ENCODE measurements at places on chromosomes 13 and 19. TPM values are rescaled to one million over a fixed set of nuclear protein-coding genes. Genes with fewer than 3 reads are reported as not detected.

- no peak overlapping the region for H3K27ac ChIP-seq
- no peaks in the 10 kb centered on the region for H3K36me3 ChIP-seq
- DNase-seq: no peak
- peaks cover 12% of the 10 kb centered on the region for H3K4me1 ChIP-seq
- no peak overlapping the region for H3K4me3 ChIP-seq
Observed at GRCh38 chr13:44807449-44808034, 181.7 kb downstream of the NUFIP1 start.

Gene TGFBR3L
- not detected for total RNA-seq

Gene ETV2
- not detected for total RNA-seq

DNA sequence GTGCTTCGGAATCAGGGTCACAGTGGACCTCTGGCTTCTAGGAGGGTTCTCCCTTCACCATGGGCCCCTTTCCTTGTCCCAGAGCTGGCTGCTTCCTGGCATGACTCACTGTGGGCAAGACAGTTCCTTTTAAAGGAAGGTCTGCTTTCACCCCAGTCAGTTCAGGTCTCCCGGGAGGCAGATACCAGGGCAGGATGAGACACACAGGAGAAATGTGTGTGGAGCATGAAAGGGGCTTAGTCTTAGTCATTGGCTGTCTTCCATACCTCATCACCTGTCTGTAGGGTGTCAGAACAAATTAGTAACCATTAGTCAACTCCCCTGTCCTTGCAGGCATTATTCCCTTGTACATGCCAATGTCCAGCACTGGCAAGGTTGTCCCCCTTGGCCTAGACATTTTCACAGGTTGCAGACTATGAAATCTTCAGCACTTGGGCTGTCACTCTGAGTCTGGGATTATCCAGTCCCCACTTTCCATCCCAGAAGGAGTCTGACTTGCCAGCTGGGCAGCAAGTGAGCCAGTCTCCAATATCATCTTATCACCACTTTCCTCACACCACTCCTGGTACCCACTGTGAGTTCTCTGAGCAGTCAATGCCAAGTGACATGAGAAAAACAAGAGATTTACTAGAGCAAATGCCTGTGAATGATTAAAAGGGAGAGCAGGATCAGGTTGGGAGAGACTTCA lies 76.8 kb upstream of the MEDAG start:
- no peak overlapping the region for H3K27ac ChIP-seq
- H3K36me3 ChIP-seq: no peaks in the 10 kb centered on the region
- DNase-seq: no peak
- peaks cover 7% of the 10 kb centered on the region for H3K4me1 ChIP-seq
- no peaks in the 10 kb centered on the region for H3K27me3 ChIP-seq

DNA sequence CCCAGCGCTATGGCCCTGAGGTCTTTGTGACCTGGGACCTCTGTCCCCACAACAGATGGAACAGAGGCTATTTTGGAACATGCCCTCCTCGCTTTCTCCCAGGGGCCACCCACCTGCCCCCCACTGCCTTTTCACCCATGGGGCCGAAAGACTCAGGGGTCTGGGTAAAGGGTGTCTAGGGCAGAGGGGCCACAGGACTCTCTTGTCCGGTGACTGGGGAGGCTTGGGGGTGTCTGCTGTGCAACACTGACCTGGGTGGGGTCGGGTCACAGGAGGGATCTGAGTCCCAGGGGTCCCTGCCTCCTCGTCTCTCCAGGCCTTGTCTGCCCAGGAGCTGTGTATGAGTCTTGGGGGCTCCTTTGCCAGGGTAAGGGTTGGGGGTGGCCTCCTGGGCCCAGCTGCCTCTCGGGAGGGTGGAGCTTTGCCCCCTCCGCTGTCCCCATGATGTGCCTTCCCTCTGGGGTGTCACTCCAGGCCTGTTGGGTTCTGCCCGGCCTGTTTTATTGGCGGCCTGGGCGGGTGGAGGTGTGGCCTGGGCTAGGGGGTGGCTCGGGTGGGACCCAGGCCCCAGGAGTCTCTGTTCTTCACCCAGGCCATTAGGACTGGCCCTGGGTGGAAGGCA lies 2.1 kb downstream of the ARID3A start:
- H3K27ac ChIP-seq: no peak overlapping the region
- H3K4me3 ChIP-seq: peak overlapping the region; percentile 79
- no peaks in the 10 kb centered on the region for H3K27me3 ChIP-seq
- no peaks in the 10 kb centered on the region for H3K36me3 ChIP-seq
- DNase-seq: no peak
- peaks cover 17% of the 10 kb centered on the region for H3K4me1 ChIP-seq

DNA sequence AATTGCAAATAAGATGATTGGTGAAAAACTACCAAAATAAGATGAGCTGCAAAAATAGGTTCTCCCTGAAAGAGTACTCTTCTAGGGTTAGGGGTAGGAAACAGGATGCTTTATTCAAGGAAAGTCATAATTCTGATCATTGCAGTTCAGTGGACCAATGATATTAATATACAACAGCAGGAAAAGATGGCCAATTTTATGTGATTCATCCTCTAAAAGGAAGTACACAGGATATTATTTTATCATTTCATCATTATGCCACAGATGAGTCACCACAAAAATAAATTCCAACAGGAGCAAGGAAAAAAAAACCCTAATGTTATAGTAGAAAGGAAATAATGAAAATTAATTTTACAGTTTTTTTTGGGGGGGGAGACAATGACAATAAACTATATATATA lies 205.0 kb downstream of the NALCN start:
- H3K4me3 ChIP-seq: no peak overlapping the region
- H3K36me3 ChIP-seq: no peaks in the 10 kb centered on the region
- peaks cover 17% of the 10 kb centered on the region for H3K4me1 ChIP-seq
- DNase-seq: no peak
- no peak overlapping the region for H3K27ac ChIP-seq
- no peaks in the 10 kb centered on the region for H3K27me3 ChIP-seq

GRCh38 chr13:39311619-39312018 lies 273.4 kb downstream of the NHLRC3 start:
- no peaks in the 10 kb centered on the region for H3K36me3 ChIP-seq
- peaks cover 15% of the 10 kb centered on the region for H3K4me1 ChIP-seq
- DNase-seq: no peak
- no peaks in the 10 kb centered on the region for H3K27me3 ChIP-seq
- H3K4me3 ChIP-seq: no peak overlapping the region
- H3K27ac ChIP-seq: peak overlapping the region; percentile 37

Gene MRPL4
- total RNA-seq: 28.4 TPM

DNA sequence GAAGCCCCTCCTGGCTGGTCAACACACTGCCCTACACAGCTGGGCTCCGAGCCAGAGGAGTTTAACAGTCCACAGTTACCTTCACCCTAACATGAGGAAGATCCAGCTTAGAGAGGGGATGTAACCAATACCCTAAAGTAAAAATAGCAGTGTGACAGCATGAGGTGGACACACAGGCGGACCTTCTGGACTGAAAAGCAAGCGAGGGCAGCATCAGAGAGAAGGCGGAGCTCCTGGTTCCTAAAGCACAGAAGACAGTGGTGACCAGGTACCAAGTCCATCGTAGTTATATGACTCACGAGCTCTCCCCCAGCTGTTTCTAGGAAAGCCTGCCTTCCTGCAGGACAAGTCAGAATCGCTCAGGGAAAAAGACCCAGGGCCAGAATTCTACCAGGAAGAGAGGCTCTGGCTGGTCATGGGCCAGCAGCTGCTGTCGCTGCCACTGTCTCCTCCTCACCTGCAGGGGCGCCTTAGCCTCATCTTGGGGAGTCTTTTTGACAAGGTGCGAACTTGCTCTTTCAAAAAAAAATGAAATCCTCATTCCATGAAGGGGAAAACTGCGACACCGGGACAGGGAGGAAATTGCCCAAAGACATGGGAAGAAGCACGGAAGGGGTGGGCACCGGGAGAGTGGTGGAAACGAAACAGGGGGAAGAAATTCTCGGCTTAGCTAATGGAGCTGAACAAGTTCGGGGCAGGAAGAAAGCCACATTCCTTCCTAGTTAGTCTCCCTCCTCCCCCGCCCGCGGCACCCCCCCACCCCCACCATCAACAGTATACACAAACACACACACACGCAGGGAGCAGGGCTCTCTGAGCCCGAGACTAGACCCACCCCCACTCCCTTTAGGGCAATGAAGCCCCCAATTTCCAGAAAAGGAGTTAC lies 1.7 kb downstream of the ELL start:
- H3K27me3 ChIP-seq: no peaks in the 10 kb centered on the region
- peak overlapping the region; percentile 96 for H3K4me3 ChIP-seq
- no peak for DNase-seq
- H3K27ac ChIP-seq: peak overlapping the region; percentile 98
- H3K36me3 ChIP-seq: no peaks in the 10 kb centered on the region

DNA sequence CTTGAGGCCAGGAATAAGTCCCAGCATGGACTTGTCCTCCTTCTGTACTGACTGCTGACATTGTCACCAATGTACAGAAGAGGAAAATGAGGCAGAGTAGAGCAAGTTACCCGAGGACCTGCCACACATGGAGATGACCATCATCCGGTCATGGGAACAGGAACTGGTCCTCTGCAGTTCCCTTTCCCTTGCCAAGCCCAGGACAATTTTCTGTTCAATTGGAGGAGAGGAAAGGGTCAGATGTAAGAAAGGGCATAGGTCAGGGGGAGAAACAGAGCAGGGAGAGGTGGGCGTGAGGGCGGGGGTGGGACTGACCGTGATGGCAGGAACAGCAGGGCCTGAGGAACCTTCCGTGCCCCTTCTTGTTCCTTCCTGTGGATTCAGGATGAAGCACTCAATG lies 18.6 kb downstream of the PHLDB3 start:
- no peaks in the 10 kb centered on the region for H3K4me1 ChIP-seq
- no peak overlapping the region for H3K27ac ChIP-seq
- no peaks in the 10 kb centered on the region for H3K27me3 ChIP-seq
- no peak overlapping the region for H3K4me3 ChIP-seq

Gene ISOC2
- 18.8 TPM for total RNA-seq

Gene CEACAM16
- not detected for total RNA-seq

- no peaks in the 10 kb centered on the region for H3K36me3 ChIP-seq
- H3K4me1 ChIP-seq: peaks cover 22% of the 10 kb centered on the region
- no peak overlapping the region for H3K4me3 ChIP-seq
- no peak overlapping the region for H3K27ac ChIP-seq
- no peaks in the 10 kb centered on the region for H3K27me3 ChIP-seq
Observed at GRCh38 chr13:40505196-40505595, 161.2 kb downstream of the FOXO1 start.

GRCh38 chr13:80946008-80946802 lies 605.3 kb upstream of the SPRY2 start:
- no peak overlapping the region for H3K27ac ChIP-seq
- no peaks in the 10 kb centered on the region for H3K36me3 ChIP-seq
- H3K4me3 ChIP-seq: no peak overlapping the region
- no peaks in the 10 kb centered on the region for H3K27me3 ChIP-seq

DNA sequence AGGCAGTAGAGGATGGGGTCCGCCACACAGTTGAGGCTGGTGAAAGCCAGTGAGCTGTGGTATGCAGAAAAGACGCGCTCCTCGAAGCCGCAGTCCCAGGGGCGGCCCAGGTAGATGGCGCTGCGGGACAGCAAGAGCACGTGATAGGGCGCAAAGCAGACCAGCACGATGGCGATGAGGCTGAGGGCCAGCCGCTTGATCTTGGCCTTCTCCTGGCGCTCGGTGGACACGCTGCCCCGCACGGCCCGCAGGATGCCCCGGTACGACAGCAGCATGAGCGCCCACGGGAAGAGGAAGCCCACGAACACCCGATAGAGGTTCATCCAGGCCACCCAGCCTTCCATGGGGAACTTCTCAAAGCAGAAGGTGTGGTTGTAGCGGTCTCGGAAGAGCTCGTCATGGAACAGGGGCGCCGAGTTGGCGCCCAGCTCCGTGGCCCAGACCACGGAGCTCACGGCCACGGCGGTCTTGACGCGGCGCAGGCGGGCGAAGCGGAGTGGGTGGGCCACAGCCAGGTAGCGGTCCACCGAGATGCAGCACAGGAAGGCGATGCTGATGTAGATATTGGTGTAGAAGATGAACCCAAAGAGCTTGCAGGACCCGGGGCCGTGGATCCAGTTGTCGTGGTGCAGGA lies 6.5 kb upstream of the OPA3 start:
- H3K27ac ChIP-seq: no peak overlapping the region
- no peak for DNase-seq
- H3K4me1 ChIP-seq: no peaks in the 10 kb centered on the region
- H3K27me3 ChIP-seq: no peaks in the 10 kb centered on the region
- H3K4me3 ChIP-seq: no peak overlapping the region

- no peak for DNase-seq
- no peaks in the 10 kb centered on the region for H3K36me3 ChIP-seq
- no peak overlapping the region for H3K4me3 ChIP-seq
- no peaks in the 10 kb centered on the region for H3K27me3 ChIP-seq
- no peaks in the 10 kb centered on the region for H3K4me1 ChIP-seq
Observed at GRCh38 chr13:79469608-79470007, 11.3 kb upstream of the NDFIP2 start.

GRCh38 chr13:93446238-93446637 lies 219.6 kb downstream of the GPC6 start:
- DNase-seq: no peak
- H3K4me3 ChIP-seq: no peak overlapping the region
- no peaks in the 10 kb centered on the region for H3K27me3 ChIP-seq
- H3K27ac ChIP-seq: no peak overlapping the region
- no peaks in the 10 kb centered on the region for H3K36me3 ChIP-seq

- no peak overlapping the region for H3K4me3 ChIP-seq
- H3K36me3 ChIP-seq: no peaks in the 10 kb centered on the region
- no peak for DNase-seq
- H3K4me1 ChIP-seq: no peaks in the 10 kb centered on the region
Observed at GRCh38 chr13:32370805-32371204, 55.5 kb downstream of the BRCA2 start.

Gene KLK5
- not detected for total RNA-seq

Gene ZNF571
- total RNA-seq: 7.0 TPM

GRCh38 chr13:44400736-44401135 lies 27.1 kb downstream of the SERP2 start:
- no peak overlapping the region for H3K4me3 ChIP-seq
- H3K27me3 ChIP-seq: no peaks in the 10 kb centered on the region
- no peak for DNase-seq

DNA sequence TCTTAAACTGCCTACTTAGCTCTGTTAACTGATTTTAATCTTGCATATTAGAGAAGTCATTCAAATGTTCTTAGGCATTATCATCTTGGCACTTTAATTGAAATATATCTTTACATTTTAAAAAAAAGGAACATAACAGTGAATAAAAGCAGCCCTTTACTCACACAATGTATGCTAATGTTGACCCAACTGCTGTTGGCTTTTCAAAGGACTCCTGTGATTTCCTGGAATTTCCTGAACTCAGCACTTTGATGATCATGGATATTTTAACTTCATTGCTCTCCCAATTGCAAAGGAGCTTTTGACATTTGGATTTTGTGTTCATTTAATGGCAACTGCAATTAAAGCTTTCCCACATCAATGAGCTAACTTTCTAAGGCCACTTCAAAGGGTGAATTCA lies 1230.3 kb downstream of the DIAPH3 start:
- no peak for DNase-seq
- no peak overlapping the region for H3K4me3 ChIP-seq
- no peaks in the 10 kb centered on the region for H3K27me3 ChIP-seq
- no peaks in the 10 kb centered on the region for H3K36me3 ChIP-seq
- no peak overlapping the region for H3K27ac ChIP-seq

Gene LAIR1
- 31.2 TPM for total RNA-seq

Data from thoracic aorta (tissue), 2 donors.